ENCODE measurements at places on chromosomes 7 and 10.

DNA sequence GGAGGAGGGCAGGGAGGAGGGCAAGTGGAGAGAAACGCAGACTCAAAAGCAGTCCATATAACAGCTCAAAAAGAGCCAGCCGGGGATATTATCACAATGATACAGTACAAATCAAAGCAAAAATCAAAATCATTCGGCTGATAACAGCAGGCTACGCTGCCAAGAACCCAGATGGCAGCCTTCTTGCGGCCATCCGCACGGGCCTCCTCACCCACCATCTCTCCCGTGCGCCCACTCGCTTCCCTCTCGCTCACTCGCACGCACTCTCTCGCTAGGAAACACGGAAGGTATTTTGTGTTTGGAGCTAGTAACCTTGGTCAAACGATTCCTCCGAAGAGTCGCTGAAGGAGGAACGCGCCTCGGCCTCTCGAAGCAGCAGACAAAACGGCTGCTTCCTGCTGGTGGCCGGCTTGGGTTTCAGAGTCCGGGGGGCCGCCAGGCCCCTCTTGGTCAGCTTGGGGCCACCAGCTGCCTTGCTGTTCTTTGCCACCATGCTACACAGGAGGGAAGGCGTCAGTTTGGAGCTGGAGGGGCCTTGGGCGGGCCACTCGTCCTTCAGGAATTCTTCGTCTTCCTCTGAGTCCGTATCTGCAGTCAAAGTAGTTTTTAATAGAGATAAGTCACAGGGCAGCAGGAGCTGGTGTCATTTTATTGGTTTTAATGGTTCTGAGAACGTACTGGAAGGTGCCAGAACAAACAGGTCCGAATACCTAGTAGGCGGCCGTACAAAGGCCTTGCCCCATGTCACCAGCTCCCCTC, 68.9 kb downstream of the SLC29A4 start:
- DNase-seq: no peak

DNA sequence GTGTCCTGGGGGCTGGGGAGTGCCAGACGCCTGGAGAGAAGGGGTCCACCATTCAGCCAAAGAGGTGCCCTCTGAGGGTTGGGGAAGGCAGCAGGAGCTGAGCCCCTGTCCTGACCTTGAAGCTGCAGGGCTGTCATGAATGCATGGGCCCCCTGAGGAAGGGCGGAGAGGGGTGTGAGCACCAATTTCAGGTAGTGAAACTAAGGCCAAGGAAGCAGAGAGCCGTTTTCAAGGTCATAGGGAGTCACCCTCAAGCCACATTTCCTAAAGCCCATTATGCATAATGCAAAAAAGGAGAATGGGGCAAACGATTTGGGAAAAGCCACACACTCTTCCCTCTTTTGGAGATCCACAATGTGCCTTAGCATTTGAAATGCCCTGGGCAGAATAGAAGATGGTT, 37.2 kb downstream of the FIGNL1 start:
- no peak for DNase-seq

DNA sequence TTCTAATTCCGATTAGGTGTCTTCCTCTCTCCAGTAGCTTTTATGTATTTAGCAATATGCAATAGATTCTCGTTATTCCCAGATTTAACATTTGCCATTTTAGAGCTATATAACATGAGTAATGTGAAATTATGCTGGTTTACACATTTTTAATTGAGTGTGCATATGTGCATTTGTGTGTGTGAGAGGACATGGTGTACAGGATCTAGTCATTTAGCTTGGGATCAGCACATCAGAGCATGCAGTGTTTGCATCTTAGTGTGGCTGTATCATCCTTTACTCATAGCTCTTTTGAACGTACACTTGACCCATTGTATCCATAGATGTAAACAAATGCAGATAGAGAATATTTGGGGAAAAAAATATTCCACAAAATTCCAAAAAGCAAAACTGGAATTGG, 65.9 kb downstream of the DENND11 start:
- no peak for DNase-seq

- no peak for DNase-seq
Measured at GRCh38 chr10:91096274-91096673, 124.2 kb upstream of the PCGF5 start.

DNA sequence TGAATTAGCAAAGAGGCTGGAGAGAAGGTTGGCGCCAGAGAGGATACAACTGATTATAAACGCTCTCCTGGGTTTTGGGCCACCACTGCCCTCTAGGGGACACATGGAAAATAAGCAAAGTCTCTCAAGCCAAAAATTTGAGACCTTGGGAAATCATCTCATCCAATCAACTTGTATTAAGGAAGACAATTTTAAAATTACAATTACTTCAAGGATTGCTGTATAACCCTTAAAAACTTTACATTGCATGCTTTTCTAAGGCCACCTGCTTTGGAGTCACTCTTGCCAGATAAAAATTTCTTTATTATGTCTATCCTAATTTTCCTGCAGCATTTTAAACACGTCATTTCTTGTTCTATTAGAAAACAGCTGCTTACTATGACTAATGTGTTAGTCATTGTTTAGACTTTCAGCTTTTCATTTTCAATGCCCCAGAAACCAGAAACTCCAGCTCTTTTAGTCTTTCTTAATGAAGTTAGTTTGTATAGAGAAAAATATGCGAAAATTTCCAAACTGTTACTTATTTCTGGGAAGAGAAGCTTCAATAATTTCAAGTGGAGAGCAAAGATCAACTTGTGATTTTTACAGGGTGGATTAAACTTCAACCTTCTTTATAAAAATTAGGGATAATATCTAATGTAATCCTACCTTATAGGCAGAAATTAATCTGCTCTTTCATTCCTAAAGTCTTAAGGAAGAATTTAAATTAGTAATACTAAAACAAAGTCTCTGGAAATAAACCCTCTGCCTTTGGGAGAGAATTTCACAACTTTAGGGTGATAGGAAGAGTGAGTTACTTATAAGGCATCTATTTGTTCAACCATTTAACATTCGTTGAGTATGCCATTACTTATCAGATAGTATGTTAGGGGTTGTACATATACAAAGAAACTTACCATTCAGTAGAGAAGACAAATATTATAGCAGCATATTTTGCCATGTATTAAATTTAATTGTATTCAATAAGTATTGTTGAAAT, 20.6 kb upstream of the RHOBTB1 start:
- no peak for DNase-seq

DNA sequence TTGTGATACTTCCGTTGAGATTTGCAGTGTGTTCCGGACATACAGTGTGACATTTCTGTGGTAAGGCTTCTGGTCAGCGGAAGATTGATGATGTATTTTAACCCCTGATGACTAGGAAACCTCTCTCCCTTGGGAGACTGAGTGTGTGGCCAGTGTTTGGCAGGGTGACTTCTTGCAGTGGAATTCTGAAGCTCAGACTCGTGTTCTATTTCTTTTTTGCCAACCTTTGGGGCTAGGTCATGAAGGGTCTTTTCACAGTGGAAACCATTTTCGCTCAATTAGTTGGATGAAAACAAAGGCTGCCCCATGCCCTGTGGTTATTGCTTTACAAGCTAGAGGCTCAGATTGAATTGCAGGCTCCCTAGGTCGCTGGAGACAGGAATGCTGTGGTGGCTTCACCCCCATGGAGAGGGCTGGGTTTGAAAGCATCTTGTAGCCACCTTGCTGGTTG, 288.9 kb downstream of the BBS9 start:
- no peak for DNase-seq

DNA sequence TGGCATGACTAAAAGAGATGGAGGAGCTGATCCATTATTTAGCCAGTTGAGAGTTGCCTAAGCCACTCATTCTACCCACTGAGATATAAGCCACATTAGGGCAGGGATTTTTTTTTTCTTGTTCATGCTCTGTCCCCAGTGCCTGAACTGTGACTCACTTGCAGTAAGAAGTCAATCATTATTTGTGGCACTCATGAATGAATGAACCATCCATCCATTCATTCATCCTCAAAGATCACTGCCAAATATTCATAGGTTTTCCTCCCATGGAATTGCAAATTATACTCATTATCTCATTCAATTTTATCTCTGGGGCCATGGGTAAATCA, 22.8 kb upstream of the ARID5B start:
- no peak for DNase-seq

- DNase-seq: no peak
Measured at GRCh38 chr7:1368184-1368681, 91.0 kb downstream of the MICALL2 start.

GRCh38 chr7:127776776-127777386, 124.9 kb downstream of the SND1 start:
- DNase-seq: no peak

GRCh38 chr10:129090618-129091366, 376.2 kb upstream of the MGMT start:
- no peak for DNase-seq

- DNase-seq: no peak
Measured at GRCh38 chr10:63169624-63170023, 36.5 kb downstream of the NRBF2 start.

GRCh38 chr10:132942101-132943057, at the start of gene CFAP46:
TSS of gene CFAP46 (minus strand) at chr10:132942570. CDS start at chr10:132942484, 86 bp downstream.
- no peak for DNase-seq

GRCh38 chr10:29862923-29863614, 196.3 kb downstream of the JCAD start:
- DNase-seq: no peak

DNA sequence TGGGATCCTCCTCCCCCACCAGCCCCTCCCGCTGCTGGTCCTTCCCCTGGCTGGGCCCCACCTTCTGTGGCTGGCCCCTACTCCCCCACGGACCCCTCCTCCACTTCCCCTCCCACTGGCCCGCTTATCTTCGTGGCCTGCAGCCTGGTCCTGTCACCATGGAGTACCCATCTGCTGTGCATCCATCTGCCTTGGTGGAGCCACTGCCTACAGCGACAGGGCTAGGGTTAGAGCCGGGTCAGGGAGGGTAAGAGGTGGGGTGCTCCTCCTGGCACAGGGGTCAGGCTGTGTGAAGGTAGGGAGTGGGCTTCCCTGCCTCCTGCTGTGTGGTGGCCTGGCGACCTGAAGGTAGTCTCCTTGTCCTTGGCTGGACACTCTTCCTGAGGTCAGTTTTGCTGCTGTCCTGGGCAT, 5.2 kb downstream of the ADCY1 start:
- no peak for DNase-seq

DNA sequence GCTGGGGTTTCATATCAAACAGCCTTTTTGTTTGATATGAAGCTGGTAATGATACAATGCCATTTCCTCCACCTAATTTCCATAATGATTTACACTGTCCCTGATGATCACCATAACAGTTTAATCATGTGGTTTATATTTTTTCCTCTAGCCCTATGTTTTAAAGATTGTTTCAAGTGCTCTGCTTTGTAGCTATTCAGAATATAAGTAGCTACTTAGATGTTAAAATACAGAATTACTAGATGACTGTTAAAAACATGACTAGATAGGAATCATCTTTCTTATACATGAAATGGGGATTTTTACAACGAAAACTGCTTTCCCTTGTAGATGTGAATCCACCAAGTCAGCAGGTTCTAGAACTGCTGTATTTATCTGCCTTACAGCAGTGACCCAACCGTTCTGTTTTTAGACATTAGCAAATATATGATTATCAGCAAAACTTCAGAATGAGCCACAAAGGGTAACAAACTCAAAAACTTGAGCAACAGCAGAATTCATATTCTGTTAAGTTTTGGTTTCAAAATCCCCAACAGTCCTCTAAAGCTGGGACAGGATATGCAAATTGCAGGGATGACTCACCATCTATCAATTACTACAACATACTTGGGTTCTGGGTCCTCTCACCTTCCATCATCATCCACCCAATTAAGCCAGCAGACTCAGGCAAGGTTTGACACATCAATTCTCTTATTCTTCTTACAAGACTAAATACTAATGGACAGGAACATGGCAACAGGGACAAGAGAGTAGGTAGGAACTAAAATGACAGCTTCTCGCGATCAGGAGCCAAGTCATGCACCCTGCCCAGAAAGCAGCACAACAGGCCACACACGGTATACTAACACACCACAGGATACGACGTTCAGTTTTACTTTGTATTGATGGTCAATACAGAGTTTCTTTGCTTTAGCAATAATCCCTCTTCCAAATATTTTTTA, 83.9 kb downstream of the PIP4K2A start:
- DNase-seq: no peak

- DNase-seq: no peak
Measured at GRCh38 chr10:6595499-6595898, 15.4 kb upstream of the PRKCQ start.

DNA sequence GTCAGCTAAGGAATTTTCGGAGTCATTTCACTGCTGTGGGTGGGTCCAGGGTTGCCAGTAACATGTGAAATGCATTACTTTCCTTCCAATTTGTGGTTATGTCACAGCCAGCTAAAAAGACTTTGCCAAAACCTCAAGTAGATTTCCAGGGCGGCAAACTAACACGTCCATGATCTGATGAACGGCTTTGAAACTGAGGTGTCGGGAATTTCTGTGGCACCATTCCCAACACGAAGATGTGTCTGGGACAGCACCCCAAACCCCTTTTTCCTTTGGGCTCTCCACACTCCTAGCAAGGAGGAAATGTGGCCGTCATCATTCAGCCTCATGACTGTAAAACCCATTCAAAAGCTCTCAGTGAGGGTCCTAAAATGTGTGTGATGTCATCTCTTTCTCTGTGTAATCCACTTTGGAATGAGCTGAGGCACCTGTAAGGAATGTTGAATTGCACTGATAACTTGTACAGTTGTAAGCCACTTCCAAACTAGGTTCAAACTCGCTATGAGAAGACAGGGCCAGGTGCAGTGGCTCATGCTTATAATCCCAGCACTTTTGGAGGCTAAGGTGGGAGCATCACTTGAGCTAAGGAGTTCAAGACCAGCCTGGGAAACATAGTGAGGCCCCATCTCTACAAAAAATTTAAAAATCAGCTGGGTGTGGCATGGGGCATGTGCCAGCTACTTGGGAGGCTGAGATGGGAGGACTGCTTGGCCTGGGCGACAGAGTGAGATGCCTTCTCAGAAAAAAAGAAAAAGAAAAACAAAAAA, 146.1 kb upstream of the FRMD4A start:
- DNase-seq: no peak

GRCh38 chr7:64888561-64888900, 14.5 kb upstream of the ZNF273 start:
- no peak for DNase-seq

DNA sequence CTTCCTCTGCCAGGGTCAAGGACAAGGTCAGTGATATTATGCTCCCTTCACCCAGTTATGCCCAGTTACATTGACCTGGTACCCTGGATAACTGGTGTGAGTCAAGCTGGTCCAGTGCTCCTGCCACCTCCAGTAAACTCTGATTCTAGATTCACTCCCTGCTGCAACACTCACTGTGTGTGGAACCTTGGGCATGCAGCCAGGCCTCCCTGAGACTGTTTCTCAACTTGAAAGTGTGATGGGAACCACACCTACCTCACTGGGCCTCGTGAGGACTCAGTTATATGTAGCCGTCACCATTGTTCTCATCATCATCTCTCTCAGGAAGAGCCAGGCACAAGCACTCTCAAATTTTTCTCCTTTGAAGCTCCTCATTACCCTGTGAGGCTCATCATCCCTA, 935 bp upstream of the ZNF736 start:
- no peak for DNase-seq
